ENCODE measurements at places on chromosomes 6 and 20. TPM values are rescaled to one million over a fixed set of nuclear protein-coding genes. Genes with fewer than 3 reads are reported as not detected.

DNA sequence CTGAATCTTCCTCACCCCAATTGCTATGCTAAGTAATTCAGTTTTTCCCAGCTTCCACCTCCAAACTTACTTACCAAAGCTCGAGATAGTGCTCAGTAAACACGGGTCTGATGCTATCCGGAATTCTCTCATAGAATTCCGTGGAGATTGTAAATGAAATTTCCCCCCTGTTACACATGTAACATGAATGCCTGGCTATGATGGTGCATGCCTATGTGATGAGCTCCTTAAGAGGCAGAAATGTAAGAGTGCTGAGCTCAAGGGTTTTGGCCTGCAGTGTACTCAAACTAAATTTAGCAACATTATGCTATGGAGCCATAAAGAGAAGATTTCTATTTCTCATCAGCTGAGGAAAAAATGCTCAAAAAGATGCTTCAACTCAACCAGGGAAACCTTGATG lies 133.4 kb upstream of the FUT9 start:
- no peak for DNase-seq

SOX18 gene
- 28.1 TPM for total RNA-seq

- no peak for DNase-seq
These were observed 123.7 kb downstream of the CCDC170 start for GRCh38 chr6:151617539-151617938.

DNA sequence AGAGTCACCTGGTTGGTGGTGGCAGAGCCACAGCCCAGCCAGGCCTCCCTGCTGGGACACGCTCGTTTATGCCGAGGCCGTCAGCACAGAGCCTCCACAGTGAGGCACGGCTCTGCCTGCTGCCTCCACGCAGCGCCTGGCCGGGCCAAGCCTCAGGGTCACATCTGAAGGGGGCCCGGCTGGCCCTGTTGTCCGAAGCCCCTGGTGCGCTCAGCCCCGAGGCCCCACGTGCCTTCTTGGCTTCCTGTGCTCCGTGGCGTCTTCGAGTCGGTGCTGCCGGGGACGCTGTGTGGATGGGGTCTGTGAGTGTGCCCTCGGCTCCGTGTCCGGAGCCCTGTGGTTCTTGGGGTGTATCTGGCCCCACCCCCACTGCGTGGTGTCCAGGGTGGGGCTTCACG lies 10.4 kb upstream of the TNFRSF6B start:
- no peak for DNase-seq

TRAM2 gene
- 14.1 TPM for total RNA-seq

CLPSL1 gene
- total RNA-seq, result not detected

DNA sequence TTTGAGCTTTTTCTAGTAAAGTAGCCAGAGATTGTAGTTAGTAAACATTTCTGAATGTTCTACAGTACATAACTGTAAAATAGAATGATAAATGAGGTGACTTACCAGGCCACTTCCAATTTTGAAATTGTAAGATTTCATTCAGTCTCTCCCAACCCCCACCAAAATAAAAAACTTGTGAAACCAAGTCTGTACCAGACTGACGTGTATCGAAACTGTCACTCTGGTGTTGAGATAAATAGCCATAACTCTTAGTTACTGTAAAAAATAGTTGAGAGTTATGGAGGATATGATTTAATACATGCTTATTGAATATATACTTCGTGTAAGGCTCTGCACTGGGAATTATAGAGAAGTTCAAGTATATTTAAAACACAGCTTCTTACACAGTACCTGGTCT lies 455.7 kb downstream of the PLCB1 start:
- DNase-seq, result no peak

PARD6B gene
- total RNA-seq, result 27.0 TPM

GRCh38 chr6:71072508-71072907 lies 115.6 kb upstream of the B3GAT2 start:
- DNase-seq, result no peak

- no peak for DNase-seq
These were observed 32.3 kb upstream of the LGSN start for GRCh38 chr6:63352069-63352543.

DNA sequence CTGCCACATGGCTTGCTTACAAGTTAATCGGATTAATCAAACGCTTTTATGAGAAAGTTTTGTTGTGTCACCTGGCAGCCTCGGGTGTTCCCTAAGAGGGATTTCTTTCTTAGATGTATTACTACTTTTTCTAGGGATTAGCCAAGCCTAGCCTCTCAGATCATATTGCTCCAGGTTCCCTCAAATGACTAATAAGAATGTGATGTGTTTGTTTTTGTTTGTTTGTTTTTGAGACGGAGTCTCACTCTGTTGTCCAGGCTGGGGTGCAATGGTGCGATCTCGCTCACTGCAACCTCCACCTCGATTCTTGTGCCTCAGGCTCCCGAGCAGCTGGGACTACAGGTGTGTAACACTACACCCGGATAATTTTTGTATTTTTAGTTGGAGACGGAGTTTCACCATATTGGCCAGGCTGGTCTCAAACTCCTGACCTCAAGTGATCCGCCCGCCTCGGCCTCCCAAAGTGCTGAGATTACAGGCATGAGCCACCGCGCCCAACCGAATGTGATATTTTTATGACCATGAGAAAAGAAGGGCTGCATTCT lies 977 bp downstream of the HMGN4 start:
- no peak for DNase-seq

DNA sequence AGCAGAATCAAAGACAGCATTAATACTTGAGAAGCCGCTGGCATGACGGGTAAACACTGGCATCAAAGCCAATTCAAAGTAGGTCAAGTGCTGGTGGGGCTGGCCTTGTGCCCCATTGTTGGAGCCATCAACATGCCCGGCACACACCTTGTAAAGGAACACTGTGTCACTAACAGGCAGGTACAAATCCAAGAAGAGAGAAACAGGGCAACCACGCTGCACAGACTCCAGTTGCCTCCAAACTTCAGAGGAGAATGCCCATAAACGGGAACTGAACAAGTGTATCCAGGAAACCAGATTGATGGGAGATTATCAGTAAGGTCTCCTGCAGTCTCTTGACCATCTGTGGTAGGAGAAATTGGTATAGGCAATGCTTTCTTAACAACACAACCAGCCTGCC lies 127.0 kb upstream of the STXBP5 start:
- DNase-seq, result no peak

Data from ureter (tissue), 1 donor.